SHP77 treated with DMSO at 0.1 percent for 48 hours (cell line): ENCODE measurements at places on chromosomes 12 and 14.
A peak's percentile ranks its signal among the peaks of the same experiment; 100 is the strongest.

GRCh38 chr14:65092349-65092748, 10.0 kb downstream of the MAX start:
- DNase-seq: no peak

- peak; percentile 38 for DNase-seq
Measured at GRCh38 chr12:130668286-130669204, 47.6 kb downstream of the RIMBP2 start.

- DNase-seq: no peak
Measured at GRCh38 chr12:114504311-114504710, 98.4 kb upstream of the TBX5 start.

GRCh38 chr12:107275530-107275929, 182.2 kb upstream of the CRY1 start:
- DNase-seq: no peak

- DNase-seq: no peak
Measured at GRCh38 chr12:54701940-54702592, 53.9 kb upstream of the DCD start.

GRCh38 chr12:46916796-46917419, 91.1 kb upstream of the SLC38A4 start:
- DNase-seq: no peak

DNA sequence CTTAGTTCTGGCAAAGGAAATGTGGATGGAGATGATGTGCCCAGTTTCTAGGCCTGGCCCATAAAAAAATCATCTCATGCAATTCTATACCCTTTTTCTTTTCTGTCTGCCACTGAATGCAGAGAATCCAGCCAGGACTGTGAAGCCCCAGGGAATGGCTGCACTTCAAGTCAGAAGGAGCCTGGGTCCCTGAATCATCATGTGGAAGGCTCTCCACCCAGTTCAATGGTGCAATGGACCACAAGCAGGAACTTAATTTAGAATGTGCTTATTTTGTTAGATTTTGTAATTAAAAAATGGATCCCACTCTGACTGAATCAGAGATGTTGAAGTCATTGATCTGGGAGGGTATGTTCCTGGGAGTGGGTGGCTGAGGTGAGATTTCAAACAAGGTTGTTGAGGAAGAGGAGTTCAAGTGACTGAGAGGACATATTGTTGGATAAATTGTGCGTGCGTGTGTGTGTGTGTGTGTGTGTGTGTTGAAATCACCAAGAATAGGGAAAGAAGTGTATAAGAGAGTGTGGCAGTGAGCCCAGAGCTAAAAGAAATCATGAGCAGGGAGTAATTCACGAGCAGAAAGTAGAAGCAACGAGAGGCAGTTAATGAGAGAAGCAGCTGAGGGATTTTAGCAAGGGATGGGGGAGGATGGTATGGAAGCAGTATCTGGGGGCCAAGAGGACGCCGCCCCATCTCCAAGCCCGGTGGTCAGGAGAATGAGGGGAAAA, 125.4 kb downstream of the TMX1 start:
- DNase-seq: no peak

DNA sequence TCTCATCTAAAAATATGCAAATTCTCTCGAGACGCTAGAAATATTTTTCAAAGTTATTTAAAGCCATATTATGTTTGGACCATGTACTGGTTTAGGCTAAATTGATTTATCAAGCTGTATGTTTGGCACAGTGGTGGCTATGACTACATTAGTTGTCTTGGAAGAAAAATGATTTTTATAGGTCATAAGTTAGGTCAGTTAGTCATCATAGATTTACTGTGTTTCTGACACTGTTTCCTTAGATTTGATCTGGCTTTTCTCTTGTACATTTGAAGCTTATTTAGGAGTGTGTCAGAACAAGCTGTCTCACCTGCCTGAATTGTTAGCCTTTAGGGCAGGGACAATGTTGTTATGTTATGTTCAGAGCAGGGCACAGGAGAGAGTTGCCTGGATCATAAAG, 161.1 kb upstream of the FBXO33 start:
- no peak for DNase-seq

GRCh38 chr12:9214534-9214933, 6.3 kb upstream of the PZP start:
- no peak for DNase-seq

DNA sequence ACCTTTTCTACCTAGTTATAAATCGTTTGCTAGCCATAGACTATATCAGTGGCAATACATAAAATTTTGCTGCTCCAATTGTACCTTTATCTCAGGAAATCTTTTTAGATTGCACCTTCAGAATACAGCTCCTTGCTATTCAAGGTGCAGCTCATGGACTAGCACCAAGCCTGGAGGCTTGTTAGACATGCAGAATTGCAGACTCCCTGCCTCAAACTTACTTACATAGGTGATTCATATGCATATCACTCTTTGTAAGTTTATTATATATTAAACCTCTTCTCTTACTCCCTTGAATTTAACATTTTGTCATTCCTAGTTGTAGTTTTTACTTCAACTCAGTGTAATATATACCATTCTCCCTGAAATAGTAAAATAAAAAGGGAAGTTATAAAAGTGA, 195.4 kb upstream of the PDZRN4 start:
- no peak for DNase-seq

- DNase-seq: no peak
Measured at GRCh38 chr14:51285120-51285519, 45.1 kb downstream of the TMX1 start.

DNA sequence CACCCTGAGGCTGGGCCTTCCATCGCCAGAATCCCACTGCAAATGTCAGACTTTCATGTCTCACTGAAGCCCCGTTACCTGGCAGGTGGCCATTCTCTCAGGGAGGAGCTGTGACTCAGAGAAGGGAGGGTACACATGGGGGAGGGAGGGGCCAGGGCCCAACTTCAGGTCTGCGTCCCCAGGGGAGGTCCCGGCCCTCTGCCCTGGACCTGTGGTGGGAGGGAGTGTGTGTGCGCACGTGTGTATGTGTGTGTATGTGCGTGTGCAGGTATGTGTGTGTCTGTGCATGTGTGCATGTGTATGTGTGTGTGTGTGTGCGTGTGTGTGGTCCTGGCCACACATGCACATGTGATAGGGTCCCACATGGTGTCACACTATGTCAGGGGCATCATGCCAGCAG, 50.9 kb downstream of the MVK start:
- DNase-seq: no peak

DNA sequence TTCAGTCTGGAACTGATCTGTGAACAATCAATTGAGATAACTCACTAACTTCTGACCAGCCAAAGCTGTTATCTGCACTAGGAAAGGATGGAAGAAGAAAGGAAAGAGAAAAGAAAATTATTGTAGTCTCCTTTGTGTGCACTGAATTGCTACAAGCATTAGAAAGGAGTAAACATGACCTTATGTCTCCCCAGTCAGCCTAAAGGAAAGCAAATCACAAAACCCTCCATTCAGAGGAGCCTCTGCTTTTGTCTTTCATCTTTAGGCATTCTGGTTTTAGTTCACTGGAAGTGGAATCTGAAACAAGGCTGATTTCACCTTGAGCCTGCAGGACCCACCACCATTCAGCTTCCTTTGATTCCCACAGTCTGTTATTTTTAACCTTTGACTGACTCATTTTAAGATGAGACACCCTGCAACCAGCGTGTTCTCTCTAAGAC, 26.0 kb downstream of the TBX3 start:
- DNase-seq: no peak

- DNase-seq: no peak
Measured at GRCh38 chr12:6813363-6813762, 8.3 kb upstream of the GPR162 start.

DNA sequence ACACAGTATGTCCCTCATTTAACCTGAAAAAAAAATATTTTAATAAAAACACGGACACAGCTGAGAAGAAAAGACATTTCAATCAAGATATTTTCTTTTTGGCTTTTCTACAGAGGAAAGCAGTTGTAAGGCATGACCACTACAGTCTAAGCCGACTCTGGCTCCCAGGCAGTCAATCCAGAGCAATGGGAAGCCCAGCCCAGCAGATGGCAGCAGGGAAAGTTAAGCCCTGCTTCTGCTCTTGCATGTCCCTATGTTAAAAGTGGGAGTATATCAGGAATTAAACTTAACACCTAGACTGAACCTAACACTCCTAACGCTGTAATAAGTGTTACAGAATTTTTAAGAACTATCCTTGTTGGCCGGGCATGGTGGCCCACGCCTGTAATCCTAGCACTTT, 19.5 kb upstream of the HAL start:
- DNase-seq: no peak

GRCh38 chr12:92759634-92760268, 57.0 kb downstream of the PLEKHG7 start:
- DNase-seq: no peak

GRCh38 chr12:93009533-93009932, 80.4 kb upstream of the EEA1 start:
- DNase-seq: no peak

DNA sequence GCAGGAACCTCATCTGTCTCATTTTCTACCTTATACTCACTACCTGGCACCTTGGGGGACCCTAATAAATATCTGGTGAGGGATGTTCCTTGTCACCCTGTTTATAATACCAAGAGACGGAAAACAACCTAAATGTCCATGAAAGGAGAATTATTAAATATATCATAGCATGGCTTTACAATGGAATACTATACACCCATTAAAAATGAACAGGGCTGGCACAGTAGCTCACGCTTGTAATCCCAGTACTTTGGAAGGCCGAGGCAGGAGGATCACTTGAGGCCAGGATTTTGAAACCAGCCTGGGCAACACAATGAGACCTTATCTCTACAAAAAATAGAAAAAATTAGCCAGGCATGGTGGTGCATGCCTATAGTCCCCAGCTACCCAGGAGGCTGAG, 34.3 kb upstream of the SPPL3 start:
- no peak for DNase-seq

- peak; percentile 51 for DNase-seq
Measured at GRCh38 chr14:31945074-31945613, 132.0 kb upstream of the ARHGAP5 start.

DNA sequence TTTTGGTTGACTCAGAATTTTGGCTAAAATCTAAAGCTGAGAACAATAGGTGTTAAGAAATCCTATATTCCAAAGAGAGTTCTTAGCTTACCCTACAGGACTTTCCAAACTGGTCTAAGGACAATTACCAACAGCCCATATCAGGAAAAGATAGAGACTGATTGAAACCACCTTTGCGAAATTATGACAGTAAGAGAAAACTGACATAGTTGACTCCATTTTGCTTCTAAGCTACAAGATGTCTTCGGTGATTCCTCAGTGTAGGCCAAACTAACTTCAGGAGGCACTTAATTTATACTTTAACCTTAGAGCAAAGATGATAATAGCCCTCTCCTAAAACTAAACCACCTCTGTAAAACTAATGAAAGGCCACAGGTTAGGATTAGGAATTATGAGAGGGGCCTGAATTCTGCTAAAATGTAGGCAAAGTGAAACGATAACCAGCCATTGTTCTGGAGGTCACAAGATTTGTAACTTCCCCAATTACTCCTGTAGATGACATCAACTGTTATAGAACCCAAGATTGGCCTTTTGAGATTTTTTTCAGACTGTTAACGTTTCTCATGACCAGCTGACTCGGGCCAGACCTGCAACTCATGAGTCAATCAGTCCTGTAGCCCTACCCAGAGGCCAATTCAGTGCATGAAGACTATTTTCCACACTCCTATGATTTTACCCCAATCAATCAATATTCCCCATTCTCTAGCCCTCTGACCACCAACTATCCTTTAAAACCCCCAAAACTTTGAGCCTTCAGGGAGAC, 43.0 kb downstream of the KLRG1 start:
- DNase-seq: no peak

DNA sequence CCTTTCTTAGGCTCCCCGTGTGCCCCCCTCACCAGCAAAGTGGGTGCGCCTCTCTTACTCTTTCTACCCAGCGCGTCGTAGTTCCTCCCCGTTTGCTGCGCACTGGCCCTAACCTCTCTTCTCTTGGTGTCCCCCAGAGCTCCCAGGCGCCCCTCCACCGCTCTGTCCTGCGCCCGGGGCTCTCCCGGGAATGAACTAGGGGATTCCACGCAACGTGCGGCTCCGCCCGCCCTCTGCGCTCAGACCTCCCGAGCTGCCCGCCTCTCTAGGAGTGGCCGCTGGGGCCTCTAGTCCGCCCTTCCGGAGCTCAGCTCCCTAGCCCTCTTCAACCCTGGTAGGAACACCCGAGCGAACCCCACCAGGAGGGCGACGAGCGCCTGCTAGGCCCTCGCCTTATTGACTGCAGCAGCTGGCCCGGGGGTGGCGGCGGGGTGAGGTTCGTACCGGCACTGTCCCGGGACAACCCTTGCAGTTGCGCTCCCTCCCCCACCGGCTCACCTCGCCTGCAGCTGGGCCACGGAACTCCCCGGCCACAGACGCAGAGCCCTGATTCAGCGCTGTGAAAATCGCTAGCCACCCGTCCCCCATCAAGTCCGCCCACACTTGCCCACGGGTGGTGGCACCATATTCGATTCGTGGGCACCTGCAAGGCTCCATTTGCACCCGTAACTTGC, 1.3 kb downstream of the TMEM233 start:
- DNase-seq: no peak

DNA sequence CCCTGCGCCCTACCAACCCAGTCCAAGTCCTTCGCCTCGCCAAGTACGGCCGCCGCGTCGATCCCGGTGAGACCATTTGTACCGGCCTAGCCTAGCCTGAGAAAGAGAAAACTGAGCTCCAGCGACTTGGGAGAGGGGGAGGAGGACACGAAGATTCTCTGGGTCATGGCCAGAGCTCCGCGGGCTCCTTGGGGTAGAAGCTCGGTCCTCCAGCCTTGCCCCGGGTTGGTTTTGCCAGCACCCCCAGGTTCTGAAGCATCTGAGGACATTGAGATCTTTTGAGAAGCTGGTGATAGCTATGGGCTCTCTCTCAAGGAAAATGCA, 7.3 kb downstream of the LHX5 start:
- DNase-seq: no peak

GRCh38 chr12:95241761-95242506, 24.3 kb downstream of the VEZT start:
- no peak for DNase-seq

DNA sequence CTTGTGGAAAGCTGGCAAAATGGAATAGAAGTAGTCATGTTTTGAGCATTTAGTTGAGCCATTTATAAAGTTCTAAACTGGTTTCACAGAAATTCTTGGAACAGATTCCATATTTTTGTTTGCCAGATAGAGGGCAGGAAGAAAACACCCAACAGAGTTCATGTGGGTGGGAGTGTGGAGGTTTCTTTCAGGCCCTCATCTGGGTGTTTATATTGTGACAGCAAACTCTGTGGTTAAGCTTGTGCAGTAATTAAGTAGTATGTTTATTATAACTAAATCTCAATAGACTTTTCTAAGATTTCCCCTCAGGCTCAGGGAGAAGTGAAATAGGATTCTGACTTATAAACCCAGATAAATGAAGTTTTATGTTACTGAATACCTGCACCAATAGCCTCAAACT, 57.4 kb downstream of the SPPL3 start:
- DNase-seq: no peak

DNA sequence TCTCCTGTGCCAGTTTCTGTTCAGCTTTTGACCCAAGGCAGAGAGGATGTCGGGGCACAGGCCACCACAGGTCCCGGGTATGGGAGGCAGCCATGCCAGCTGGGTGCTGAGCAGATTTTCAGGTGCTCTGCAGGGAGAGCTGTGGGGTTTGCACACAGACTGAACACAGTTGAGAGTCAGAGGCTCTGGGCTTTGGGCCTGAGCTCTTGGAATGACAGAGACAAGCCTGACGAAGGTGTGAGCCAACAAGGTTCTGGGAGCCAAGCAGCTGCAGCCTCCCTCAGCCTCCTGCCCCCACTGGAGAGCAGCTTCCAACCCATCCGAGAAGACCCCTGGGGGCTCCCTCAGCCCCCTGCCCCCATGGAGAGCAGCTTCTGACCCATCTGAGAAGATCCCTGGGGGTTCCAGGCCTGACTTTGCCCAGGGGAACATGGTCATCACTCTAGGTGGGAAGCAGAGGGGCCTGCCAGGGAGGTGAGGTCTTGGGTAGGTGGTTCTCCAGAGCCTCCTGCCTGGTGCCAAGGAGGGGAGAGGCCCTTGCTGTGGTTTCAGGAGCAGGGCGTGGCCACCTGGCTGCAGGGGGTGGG, 13.8 kb downstream of the FBRSL1 start:
- no peak for DNase-seq
